ENCODE measurements at places on chromosomes 16 and 17. TPM values are rescaled to one million over a fixed set of nuclear protein-coding genes. Genes with fewer than 3 reads are reported as not detected.

DNA sequence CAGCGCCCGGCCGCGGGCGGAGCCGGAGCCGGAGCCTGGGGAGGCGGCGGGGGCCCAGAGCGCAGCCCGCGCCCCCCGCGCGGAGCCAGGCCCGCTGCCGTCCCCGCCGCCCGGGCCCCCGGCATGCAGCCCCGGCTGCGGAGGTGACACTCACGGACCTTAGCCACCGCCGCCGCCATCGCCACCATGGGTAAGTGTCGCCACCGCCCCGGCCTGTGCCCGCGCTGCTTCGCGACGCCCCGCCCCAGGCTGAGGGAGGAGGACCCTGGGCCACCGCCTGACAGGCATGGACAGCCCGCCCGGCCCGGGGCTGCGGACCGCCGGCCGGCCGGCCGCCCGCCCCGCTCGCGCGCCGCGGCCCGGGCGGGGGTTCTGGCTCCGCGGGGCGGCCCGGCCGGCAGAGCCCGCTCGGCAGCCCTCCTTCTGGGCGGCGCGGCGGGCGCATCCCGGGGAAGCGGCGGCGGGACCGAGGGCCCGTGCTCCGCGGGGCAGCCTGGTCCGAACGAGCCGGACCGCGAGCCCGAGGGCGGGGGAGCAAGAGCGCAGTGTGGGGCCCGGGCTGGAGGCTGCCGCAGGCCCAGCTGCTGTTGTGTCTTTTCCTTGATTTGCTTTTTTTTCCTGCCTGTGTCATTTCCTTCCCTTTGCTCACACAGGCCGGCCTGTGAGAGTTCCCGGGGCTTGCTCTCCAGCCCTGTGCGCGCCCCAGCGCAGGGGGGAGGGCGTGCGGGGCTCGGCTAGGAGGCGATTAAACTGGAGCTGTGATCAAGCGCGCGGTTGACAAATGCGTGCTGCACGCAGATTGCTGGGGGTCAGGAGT, 565 bp downstream of the MAP3K3 start:
- DNase-seq = peak; percentile 45

GRCh38 chr16:89861648-89862047, 11.7 kb upstream of the TCF25 start:
- no peak for DNase-seq

DNA sequence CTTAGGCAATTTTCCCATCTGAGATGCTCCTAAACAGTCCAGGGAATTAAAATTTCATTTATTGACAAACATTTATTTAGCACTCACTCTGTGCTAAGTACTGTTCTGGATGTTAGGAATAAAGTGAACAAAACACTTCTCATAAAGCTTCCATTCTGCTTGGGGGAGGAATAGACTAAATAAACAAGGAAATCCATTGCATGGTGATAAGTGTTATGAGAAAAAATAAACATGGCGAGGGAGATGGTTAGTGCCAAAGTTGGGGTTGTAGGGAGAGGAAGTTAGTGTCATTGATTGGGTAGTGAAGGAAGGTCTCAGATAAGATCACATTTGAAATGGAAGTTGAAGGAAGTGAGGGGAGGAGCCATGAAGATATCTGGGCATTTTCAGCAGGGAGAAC, 72.2 kb upstream of the CES5A start:
- DNase-seq = no peak

DNA sequence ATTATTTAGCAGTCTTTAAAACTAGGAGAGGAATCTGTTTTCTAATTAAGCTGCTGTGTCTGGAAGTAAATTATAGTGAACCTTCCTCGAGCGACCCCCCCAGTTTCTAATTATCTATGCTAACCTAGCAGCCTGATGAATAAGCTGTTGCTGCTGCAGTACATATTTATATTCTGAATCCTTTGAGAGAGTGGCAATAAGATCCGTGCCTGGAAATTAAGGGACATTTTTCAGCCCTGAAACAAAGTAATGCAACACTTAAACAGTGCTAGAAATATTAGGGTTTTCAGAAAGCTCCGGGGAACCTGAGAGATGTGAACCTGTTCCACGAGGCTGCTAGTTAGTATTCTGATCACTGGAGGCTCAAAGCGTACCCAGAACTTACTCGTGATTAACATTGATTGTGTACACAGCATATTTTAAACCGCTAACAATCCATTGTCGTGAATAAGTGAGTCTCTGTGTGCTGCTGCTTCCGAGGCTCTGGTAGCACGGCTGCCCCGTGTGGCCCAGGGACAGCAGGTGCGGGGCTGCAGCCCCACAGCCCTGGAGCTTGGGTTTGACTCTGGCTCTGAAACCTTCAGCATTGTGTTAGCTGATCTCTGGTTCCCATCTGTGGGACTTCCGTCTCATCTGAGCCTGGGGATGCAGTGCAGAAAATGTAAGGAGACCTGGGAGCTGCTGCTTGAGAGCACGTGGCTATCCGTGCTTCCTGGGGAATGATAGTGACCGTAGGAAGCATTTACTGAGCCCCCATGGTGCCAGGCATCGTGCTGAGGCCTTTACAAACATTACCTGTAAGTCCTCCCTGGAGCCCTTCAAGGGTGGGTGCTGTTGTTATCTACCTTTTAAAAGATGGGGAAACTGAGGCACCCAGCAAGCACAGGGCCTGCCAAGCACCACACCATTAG, 190.9 kb upstream of the CHMP6 start:
- no peak for DNase-seq

DNA sequence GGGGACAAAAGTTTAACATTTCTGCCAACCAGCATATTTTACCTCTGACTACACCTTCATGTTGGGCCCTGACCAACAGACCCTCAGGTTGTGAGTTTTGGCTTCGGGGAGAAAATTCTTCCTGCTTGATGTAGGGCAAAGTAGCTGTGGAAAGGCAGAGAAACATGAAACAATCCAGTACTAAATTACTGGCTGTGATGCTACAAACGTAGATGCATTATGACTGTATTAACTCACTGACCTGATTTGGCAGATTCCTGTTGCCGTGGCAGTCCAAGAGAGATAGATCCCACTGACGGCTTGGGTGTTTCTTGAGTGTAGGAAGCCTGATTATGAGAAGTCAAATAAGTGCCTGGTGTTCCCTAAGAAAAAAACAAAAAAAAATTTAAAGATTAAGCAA, 80.7 kb downstream of the TTC19 start:
- no peak for DNase-seq

GRCh38 chr16:16075488-16076422, 126.3 kb downstream of the ABCC1 start:
- no peak for DNase-seq

- DNase-seq = no peak
These were observed 63.5 kb upstream of the MED9 start for GRCh38 chr17:17413215-17413792.

- no peak for DNase-seq
These were observed 19.7 kb upstream of the SNTB2 start for GRCh38 chr16:69166946-69167930.

DNA sequence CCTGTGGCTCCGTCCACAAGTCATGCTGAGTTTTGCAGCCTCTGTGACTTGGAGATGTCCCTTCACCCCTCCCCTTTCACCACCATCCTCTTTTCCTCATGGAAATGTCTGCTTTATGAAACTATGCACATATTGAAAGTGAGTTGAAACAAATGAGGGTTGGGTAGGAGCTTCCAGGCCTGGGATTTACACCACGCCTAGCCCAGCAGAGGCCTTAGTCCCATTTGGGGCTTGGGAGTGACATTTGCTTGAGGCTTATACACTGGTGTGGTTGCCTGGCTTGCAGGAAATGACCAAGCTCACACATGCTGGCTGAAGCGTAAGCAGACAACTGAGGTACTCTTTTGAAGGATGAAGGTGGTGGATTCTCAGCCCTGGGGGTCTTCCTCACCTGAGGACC, 10.5 kb upstream of the SPNS1 start:
- no peak for DNase-seq

GRCh38 chr16:70665113-70665694, 18.8 kb downstream of the IL34 start:
- no peak for DNase-seq

GRCh38 chr16:29777576-29778350, at the start of gene ZG16:
ZG16 (plus strand) TSS chr16:29778256; CDS start chr16:29779267, 1,011 bp downstream.
- no peak for DNase-seq

DNA sequence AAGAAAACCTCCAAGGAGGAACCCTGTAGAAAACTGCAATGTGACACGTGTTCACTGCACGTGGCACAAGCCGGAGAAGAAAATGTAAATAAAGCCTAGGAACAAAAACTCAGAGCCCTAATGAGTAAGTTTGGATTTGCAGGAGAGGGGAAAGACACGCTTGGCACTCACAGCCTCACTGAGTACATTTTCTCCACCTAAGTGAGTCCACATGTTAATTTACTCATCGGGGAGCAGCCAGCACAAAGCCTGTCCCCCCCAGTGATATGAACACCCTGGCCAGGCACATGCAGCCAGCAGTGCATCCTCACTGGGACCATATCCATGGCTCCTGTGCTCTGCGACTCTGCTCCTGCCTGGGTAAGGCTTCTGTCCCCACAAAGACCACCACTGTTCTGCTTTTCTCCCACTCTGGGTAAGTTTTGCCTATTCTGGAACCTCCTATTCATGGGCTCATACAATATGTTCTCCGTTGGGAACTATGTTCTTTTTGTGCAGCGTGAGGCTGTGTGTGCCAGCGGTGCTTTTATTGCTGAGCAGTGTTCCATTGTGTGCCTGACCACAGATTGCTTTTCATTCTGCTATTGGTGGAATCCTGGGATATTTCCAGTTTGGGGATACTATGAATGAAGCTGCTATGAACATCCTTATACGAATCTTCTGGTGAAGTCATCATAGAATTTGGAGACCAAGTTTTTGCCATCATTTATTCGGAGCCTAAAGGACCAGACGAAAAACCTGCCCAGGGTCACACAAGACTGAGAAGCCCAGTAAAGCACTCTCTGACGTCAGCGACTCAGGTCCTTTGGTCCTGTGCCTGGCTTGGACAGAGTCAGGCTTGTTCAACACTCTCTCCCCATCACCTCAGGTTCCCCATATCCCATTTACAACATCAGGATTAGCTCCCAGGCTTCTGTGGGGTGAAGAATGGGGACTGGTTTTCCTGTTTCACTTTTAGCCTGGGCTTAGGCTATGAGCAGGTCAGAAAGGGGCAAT, 53.3 kb downstream of the RNF112 start:
- DNase-seq = no peak

GRCh38 chr17:19718041-19718612, 1.7 kb upstream of the SLC47A2 start:
- DNase-seq = no peak

GRCh38 chr16:71441348-71442050, 355 bp downstream of the TLE7 start:
- no peak for DNase-seq

GRCh38 chr17:73292031-73292531, 19.7 kb downstream of the CDC42EP4 start:
- DNase-seq = no peak

- DNase-seq = no peak
These were observed 16.2 kb downstream of the GPRC5B start for GRCh38 chr16:19868421-19868820.

GRCh38 chr16:76906552-76906951, 284.4 kb upstream of the MON1B start:
- no peak for DNase-seq

- DNase-seq = no peak
These were observed 31.5 kb upstream of the NOL11 start for GRCh38 chr17:67686241-67686640.

GAN gene
- total RNA-seq = 7.0 TPM

TP53TG3F gene
- not detected for total RNA-seq

SLC6A2 gene
- total RNA-seq = not detected

DNA sequence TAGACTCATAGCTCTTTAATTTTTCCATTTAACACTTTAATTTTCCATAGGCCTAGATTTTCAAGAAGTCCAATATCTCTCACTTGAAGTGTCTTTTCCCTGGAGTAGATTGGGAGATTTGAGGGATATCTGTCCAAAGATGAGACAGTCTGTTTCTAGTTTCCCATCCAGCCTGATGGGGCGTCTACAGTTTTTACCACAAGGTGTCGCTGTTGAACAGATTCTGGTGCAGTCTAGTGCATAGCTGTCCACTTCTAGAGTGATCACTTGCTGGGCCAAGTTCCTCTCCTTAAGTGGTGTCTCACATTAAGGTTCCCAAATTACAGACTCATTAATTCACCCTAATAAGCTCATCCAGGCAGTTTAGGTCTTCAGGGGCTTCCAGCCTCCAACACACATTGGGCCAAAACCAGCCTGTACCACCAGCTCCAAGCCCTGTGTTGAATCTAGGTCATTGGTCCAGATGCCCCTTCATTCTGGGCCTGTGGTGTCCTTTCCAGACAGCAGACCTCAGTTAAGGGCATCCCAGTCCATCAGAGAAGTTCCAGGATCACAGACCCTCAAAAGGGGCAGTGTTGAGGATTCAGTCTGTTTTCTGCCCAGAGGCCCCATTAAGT, 9.4 kb downstream of the SNX20 start:
- peak; percentile 17 for DNase-seq

GRCh38 chr16:31876951-31877828, 3.6 kb downstream of the ZNF267 start:
- no peak for DNase-seq

GRCh38 chr16:64449506-64449905, 672.4 kb downstream of the CDH11 start:
- no peak for DNase-seq

DNA sequence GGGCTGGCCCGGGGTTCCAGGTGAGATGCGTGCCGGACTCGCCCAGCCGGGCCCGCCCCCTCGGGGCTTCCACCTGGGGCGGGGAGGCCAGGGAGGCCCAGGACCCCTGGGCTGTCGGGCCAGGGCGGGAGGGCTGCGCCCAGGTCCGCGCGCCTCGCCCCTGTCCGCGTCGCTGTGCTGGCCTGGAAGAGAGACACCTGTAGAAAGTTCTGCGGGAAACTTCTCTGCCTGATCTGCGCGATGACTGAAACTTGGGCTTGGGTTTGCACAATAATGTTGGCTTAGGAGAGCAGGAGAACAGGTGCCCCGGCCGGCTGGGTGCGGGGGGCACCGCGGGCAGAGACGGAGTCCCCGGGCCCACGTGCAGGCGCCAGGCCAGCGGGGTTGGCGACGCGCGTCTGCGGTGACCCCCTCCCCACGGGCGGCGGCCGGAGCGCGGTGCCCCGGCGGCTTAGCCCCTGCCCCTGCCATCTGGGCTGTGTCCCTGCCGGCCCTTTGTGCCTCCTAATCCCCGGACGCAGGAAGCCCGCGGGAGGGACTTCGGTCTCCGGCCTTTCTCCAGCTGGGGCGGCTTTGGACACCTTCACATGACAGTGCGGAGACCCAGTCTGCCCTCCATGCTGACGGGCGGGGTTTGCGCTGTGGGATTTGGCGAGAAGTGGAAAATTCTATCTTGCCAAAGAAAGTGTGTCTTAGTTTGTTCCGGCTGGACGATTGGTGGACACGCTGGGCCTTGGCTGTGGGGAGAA, 483 bp downstream of the LLGL2 start:
- DNase-seq = no peak

KCNG4 gene
- 0.02 TPM for total RNA-seq

DNA sequence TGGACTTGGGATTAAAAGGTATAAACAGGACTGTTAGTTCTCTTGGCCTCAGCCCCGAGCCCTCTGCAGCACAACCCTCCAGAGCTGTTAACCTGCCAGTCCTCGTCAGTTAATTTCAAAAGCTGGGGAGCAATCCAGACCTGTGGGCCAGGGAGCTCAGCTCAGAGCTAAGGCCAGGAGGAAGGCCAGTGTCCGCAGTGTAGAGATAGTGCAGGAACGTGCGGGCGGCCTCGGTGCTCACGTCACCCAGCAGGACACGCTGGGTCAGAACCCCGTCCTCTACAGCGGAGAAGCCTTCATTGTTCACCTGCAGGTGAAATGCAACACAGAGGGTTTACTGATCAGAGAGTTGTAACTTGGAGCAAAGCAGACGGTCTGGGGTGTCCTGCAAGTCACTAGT, 15.4 kb upstream of the NLRC3 start:
- DNase-seq = no peak

GRCh38 chr17:60920107-60920506, 242.5 kb downstream of the BCAS3 start:
- DNase-seq = no peak

Data from NCI-H460 (cell line).